T-helper 2 cell (primary cell): ENCODE measurements at places on chromosomes 3 and 15.

DNA sequence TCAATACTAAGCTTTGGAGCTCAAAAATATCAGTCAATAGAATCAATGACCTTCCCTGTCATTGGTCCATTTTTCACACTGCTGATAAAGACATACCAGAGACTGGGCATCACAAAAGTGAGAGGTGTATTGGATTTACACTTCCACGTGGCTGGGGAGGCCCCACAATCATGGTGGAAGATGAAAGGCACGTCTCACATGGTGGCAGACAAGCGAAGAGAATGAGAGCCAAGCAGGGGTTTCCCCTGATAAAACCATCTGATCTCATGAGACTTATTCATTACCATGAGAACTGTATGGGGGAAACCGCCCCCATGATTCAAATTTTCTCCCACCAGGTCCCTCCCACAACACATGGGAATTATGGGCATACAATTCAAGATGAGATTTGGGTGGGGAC lies 81.9 kb downstream of the ANXA2 start:
- no peak for DNase-seq

- no peak for DNase-seq
Measured at GRCh38 chr3:123281406-123281805, 79.7 kb downstream of the SEC22A start.

DNA sequence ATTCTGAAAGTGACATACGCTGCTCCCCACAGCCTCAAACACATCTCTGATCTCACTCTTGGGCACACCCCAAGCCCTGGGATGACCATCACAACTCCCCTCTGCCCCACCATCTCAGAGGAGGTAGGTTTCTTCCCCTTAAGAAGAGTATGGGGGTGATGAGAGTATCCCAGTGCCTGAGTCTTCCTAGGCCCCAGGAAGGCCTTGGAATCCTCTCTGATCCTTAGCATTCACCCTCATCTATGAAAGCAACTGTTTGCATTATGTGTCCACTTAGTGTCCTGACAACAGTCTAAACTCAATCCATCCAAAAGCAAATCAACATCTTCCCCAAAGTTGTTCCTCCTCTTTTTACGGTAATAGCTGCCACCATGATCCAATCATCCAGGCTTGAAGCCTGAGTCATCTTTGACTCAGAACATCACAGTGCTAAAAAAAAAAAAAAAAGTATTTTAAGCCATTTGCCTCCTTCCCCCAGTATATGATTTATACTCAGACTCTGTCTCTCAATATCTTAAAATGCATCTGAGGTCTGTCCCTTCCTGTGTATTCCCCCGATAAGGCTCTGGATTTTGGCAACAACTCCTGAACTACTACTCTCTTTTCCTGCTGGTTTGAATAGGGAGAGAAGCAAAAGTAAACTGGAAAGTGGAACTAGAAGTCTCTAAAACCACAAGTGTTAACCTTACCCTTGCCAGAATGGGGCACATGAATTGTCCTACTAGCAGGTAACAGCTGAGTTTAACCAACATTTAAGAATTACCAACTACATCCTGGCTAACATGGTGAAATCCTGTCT lies 22.5 kb downstream of the POPDC2 start:
- DNase-seq = no peak

- DNase-seq = peak; percentile 57
Measured at GRCh38 chr3:101512646-101513418, at the start of gene SENP7. SENP7 (minus strand) TSS chr3:101513212; CDS start chr3:101513130, 82 bp downstream.

DNA sequence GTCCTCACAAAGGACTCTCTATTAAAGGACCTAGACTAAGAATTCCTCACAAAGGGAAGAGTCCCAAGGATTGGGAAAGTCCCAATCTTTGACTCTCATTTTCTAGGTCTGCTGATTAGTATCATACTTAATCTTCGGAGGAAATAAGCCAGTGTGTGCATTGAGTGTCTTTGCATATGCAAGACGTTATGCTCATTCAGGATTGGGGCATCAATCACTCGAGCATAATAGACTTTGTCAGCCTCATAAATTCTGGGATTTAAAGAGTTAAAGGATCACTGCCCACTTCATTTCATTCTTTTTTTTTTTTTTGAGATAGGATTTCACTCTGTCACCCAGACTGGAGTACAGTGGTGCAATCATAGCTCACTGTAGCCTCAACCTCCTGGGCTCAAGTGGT lies 154.3 kb downstream of the RBPMS2 start:
- DNase-seq = no peak

DNA sequence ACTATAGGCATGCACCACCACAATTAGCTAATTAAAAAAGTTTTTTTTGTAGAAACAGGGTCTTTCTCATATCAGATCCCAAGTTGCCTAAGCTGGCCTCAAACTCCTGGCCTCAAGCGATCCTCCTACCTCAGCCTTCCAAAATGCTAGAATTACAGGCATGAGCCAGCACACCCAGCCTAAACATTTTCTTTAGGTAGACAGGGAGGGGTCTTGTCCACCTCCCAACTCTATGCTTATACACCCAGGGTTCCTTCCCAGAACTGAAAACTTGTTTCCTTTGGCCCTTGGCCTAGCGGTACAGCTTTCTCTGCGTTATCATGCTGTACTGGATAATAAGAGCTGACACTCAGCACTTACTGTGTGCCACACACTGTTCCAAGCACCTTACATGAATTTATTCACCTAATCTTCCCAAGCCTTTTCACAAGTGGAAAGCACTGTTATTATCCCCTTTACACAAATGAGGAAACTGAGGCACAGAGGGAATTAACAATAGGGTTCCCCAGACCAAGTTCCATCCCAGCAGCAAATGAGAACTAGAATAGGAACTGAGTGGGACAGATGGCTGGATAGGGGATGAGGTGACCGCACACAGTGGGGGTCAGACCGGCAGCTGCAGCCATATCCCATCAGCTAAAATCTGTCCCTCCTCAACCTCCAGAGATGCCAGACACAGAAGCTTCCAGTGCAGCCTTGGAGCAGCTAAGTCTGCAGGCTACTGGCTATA lies 150.8 kb downstream of the MEGF11 start:
- no peak for DNase-seq

DNA sequence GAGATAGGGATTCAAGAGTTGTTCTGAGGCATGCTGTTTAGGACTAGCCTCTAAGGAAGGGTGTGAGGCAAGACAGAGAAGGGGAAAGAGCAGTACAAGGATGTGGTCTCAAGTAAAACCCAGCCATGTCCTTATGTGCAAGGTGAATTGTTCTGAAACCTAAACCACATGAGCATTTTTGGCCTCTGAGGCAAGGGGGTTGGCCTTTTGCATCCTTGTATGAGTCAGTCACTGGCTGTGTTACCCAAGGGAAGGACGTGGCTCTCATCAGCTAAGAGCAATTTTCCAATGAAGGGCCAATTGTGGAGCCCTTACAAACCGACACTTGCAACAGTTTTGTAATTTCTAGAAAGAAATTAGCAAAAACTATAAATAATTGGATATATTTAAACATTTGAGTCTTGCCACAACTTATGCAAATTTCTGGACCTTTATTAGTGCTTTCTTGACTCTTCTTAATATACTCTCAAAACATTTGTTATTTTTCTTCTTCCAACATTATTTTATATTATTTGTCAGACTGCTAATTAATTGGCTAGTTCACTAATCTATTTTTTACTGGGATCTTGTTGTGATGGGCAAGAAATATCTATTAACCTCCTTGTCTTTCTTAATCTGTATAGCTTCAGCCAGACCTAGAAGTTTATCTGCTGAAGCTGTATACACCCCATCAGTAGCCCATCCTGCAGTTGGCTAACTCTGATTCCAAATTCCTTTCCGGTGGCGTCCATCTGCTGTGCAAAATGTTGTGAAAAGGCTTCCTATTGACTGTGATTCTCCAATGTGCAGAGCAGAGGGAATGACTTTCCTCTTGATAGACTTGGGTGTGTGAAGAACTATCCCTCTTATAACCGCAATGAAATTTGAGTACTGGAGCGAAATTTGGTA lies 97.7 kb upstream of the P2RY1 start:
- no peak for DNase-seq

GRCh38 chr15:70037292-70037640 lies 60.5 kb downstream of the TLE3 start:
- DNase-seq = no peak

- no peak for DNase-seq
Measured at GRCh38 chr3:185444329-185444728, 54.5 kb downstream of the TMEM41A start.

DNA sequence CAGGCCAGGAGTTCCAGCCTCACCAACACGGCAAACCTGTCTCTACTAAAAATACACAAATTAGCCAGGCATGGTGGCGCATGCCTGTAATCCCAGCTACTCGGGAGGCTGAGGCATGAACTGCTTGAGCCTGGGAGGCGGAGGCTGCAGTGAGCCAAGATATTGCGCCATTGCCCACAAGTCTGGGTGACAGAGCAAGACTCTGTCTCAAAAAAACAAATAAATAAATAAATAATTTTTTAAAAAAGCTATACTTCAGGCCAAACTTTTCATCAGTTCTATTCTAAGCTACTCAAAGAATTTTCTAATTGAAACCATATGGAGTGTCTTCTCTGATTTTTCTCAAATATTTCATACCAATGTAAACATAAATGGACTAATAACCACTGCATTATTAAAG lies 43.5 kb downstream of the PHC3 start:
- no peak for DNase-seq

DNA sequence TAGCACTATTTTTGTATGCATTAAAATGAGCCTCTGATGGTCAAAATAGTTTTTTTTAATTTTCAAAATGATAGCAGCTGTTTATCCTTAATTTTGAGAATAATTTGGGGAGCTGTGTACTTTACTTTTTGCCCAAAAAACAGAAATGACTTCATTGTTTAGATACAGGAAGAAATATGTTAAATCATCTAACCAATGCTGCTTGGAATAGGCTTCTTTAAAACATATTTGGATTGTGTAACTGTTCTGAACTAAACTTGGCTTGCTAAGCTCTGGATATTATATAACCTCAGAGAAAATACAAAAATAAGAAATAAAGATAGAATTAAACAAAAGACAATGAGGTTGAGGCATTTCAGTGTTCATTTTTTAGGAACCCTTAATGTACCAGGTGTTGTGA lies 119.3 kb downstream of the SERPINI1 start:
- DNase-seq = no peak

DNA sequence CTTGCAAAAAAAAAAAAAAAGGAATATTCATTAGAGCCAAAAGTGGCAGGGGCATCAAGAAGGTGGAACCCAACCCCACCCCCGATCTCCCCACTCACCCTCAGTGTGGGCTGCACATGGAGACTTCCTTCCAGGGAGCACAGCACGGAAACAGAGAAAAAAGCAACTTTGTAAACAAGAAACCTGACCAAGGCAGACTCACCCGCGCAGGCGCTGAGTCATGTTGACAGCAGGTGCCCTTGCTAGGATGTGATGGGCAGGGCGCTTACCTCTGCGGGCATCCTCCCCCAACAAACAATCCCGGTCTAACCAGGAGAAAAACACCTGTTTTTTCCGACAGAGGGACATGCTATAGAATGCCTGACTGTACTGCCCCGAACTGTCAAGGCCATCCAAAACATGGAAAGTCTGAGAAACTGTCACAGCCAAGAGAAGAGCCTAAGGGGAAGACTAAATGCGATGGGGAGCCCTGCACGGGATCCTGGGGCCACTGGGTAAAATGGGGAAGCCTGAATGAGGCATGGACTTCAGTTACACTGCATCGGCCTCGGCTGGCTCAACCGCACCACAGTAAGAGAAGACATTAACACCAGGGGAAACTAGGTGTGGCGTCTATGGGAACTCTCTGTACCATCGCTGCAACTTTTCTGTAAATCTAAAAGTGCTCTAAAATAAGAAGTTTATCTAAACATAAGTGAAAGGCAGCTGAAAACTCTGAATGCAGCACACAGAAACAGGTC lies 66.7 kb upstream of the GATA2 start:
- DNase-seq = peak; percentile 28

DNA sequence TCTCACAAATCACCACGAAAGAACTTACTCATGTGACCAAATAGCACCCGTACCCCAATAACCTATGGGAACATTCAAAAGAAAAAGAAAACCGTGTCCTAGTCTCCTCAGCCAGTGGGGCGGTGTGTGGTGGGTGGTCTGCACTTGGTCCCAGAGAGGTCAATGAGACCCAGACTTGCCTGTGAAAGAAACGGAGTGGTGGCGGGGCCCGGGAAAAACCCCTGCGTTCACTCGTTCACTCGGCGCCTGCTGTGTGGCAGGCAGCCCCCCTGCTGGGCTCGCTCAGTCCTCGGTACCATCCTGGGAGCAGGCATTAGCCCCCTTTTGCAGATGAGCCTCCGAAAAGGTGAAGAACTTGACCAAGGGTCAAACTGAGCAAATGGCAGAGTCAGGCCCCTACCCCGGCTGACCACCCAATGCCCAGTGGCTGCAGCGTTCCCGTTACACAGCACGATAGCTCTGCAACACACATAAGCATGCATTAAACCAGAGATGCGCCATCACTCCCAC lies 36.0 kb downstream of the ZDHHC19 start:
- DNase-seq = no peak

- no peak for DNase-seq
Measured at GRCh38 chr3:196120291-196120951, 38.5 kb upstream of the TFRC start.

DNA sequence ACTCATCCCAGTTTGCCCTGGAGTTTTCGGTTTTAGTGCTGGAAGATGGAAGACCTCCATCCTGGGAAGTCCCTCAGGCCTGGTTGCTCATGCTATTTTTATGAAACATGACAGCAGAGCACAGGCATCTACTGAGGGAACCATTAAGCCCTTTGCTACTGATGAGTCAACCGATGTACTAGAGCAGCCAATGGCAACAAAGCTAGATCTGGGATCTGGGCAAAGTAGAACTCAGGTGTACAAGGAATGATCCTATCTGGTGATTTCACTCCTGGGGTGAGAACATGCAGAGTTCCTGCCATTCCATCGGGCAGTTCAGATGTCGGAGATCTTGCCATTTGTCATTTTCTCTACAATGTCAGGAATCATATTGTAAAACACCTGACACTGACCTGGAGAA lies 166.2 kb upstream of the NSMCE3 start:
- no peak for DNase-seq

- DNase-seq = no peak
Measured at GRCh38 chr15:50411870-50412269, 12.3 kb upstream of the USP8 start.

- no peak for DNase-seq
Measured at GRCh38 chr3:36196058-36196457, 184.2 kb upstream of the STAC start.

DNA sequence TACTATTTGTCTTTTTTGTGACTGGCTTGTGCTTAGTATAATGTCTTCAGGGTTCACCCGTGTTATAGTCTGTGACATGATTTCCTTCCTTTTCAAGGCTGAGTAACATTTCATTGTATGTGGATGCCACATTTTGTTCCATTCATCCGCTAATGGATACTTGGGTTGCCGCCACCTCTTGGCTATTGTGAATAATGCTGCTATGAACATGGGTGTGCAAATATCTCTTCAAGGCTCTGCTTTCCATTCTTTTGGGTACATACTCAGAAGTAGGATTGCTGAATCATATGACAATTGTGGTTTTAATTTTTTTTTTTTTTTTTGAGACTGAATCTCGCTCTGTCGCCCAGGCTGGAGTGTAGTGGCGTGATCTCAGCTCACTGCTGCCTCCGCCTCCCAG lies 15.4 kb downstream of the CRTC3 start:
- DNase-seq = no peak

- no peak for DNase-seq
Measured at GRCh38 chr3:38164643-38164951, 740 bp upstream of the OXSR1 start.

- no peak for DNase-seq
Measured at GRCh38 chr3:107045791-107046190, 331.4 kb upstream of the CCDC54 start.

- no peak for DNase-seq
Measured at GRCh38 chr15:31158858-31159569, 57.5 kb upstream of the TRPM1 start.

GRCh38 chr3:107943786-107944523 lies 146.9 kb downstream of the CD47 start:
- no peak for DNase-seq

GRCh38 chr3:122913539-122914100 lies 113.9 kb downstream of the SEMA5B start:
- DNase-seq = no peak
